ENCODE measurements at places on chromosomes 2 and 18.

GRCh38 chr18:48861181-48861708 is 89.5 kb downstream of the SMAD7 start:
- no peak for DNase-seq

DNA sequence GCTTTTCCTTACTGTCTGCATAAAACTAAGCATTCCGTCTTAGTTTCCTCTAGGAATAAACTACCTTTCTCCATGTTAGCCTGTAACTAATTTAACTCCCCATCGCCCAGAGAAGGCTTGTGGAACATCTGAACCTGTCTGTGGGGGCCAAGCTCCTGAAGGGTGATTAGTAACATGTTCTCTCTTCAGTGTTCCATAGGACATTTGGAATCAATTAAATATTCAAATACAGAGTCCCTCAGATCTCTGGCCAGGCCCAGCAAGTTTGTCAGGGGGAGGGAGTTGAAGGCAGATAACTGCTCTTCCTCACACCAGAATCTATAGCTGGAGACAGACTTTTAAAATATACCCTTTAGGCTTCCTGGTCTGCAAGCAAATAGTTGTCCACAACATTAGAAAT is 8.8 kb downstream of the RDH14 start:
- DNase-seq, result no peak

- DNase-seq, result no peak
These were observed 917.7 kb upstream of the CELF4 start for GRCh38 chr18:38483326-38483725.

GRCh38 chr2:217709478-217710210 is 293.2 kb downstream of the TNS1 start:
- DNase-seq, result no peak

GRCh38 chr2:139045524-139045923 is 265.3 kb upstream of the NXPH2 start:
- no peak for DNase-seq

- DNase-seq, result no peak
These were observed 23.4 kb downstream of the CENPA start for GRCh38 chr2:26809211-26809610.

- no peak for DNase-seq
These were observed 151.9 kb downstream of the RND3 start for GRCh38 chr2:150335596-150335995.

GRCh38 chr18:53764086-53764485 is 460.4 kb downstream of the MBD2 start:
- DNase-seq, result no peak

- no peak for DNase-seq
These were observed 21.0 kb upstream of the SANBR start for GRCh38 chr2:61044636-61045035.

DNA sequence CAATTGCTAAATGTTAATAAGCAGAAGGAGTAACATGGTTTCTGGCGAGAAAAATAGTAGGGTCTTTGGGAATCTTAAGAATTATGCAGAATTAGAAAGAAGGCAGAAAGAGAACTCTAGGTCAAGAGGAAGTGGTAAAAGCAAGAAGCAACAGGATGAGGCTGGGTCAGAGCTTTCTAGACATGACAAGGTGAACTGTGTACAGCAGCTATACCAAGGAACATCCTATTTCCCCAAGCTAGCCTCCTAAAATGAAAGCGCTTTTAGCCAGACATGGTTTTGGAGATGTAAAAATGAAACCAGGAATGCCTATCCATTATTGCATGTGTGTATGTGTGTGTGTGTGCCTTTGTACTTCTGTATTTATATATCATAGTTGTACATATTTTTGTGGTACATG is 42.3 kb upstream of the STAT1 start:
- DNase-seq, result no peak

DNA sequence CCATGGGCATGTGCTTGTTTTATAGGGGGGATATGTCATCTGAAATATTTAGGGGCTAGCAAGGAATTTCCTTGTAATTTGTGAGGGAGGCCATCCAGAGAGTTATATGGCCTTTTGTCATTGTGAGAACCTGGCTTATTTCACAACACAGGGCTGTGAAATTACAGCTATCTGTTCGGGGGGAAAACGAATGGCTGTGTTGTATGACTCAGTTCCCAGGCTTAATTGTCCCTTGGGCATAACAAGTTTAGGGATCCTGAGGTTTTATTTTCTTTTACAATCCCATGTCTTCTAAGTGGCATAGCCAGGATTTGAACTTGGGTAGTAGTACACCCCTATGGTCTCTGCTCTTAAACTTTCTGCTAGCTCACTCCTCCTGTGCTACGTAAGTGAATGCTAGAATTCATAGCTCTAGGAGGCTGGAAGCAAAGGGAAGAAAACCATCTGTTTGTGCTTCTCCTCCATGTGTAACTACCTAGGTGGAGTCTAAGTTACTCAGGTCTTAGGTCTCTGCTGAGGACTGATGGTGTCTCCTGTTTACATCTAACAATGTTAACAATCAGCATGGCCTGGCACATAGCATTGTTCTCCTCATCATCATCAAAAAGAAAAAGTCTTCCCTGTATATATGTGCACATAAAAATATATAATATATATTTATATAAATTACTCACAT is 53.8 kb downstream of the SKA1 start:
- no peak for DNase-seq

GRCh38 chr18:76459687-76460350 is 35.2 kb downstream of the ZNF516 start:
- DNase-seq, result no peak

GRCh38 chr2:197128126-197128525 is 182.5 kb downstream of the ANKRD44 start:
- no peak for DNase-seq

- DNase-seq, result no peak
These were observed 823 bp upstream of the GORASP2 start for GRCh38 chr2:170928036-170928823.

- no peak for DNase-seq
These were observed 127.0 kb upstream of the AGAP1 start for GRCh38 chr2:235366807-235367206.

All from stimulated activated CD4-positive, alpha-beta T cell treated with anti-CD3 and anti-CD28 coated beads, Interleukin-15, amount 100 ng/mL, for 1 hour (primary cell).